GM13976 (cell line): ENCODE measurements at places on chromosomes 3 and 15.

DNA sequence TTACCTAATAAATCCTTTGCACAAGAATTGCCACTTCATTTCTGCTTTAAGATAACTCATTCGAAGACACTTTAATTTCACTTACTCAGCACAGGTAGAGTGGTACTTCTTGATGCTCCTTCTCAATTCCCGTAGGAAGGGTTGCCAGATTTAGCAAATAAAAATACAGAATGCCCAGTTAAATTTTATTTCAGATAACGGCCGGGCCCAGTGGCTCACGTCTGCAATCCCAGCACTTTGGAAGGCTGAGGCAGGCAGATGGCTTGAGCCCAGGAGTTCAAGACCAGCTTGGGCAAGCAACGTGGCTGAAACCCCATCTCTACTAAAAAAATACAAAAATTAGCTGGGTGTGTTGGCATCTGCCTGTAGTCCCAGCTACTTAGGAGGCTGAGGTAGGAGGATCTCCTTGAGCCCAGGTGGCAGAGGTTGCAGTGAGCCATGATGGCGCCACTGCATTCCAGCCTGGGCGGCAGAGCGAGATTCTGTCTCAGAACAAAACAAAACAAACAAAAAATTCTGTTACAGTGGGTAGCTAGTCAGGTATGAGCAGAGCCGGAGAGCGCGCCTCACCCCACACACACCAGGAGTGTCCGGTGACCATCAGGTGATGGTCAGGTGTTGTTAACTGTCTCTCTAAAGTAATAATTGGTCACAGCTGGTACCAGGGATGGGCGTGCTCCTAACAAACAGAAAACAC, 92.8 kb downstream of the DNAH12 start:
- DNase-seq = no peak

DNA sequence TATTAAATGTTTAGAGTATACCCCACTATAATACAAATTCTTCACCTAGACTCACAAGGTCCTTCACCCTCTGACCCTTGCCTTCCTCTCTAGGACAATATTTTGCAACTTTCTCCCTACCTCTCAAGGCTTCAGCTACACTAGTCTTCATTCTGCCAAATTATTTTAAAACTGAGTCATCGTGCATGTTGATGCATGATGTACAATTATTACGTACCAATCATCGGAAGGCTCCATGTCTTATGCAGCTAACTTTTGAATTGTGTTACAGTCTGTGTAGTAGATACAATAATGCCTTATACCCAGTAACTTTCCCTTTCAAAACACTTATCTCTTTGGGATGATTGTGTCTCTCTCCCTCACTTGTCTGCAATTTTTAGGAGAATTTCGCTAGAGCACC, 98.5 kb upstream of the ROBO2 start:
- DNase-seq = no peak

- DNase-seq = no peak
Measured at GRCh38 chr15:74108111-74108510, 22.3 kb upstream of the ISLR2 start.

DNA sequence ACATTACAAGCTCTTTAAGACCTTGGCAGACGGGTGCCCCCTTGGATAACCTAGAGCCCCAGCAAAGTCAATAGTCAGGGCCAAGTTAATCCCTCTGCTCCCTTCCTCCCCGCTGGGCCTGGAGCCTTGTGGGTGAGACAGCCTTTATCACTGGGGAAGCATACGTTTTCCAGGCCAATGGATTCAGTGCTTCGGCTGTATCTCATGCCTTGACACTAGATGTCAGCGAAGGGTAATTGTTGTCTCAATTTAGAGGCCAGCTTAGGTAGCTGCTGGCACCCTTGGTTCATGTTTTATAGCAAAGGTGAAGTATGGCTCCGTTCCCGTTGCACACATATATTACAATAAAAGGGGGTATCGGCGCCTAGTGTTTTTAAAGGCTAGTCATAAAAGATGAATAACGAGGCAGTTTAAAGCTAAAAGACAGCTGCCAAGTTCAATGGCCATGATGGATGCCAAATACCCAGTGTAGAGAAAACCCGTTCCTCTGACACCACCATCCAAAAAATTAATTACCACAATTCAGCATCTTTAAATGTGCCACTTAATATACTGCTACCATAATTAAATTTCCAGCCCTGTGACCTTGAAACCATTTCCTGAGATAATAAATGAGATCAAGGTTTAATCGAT, 52.3 kb upstream of the BNIP2 start:
- DNase-seq = no peak

- no peak for DNase-seq
Measured at GRCh38 chr3:9902372-9903237, at the start of gene IL17RE. IL17RE (plus strand) TSS chr3:9902848; CDS start chr3:9902933, 85 bp downstream.

- no peak for DNase-seq
Measured at GRCh38 chr3:54447427-54447826, 325.1 kb downstream of the CACNA2D3 start.

DNA sequence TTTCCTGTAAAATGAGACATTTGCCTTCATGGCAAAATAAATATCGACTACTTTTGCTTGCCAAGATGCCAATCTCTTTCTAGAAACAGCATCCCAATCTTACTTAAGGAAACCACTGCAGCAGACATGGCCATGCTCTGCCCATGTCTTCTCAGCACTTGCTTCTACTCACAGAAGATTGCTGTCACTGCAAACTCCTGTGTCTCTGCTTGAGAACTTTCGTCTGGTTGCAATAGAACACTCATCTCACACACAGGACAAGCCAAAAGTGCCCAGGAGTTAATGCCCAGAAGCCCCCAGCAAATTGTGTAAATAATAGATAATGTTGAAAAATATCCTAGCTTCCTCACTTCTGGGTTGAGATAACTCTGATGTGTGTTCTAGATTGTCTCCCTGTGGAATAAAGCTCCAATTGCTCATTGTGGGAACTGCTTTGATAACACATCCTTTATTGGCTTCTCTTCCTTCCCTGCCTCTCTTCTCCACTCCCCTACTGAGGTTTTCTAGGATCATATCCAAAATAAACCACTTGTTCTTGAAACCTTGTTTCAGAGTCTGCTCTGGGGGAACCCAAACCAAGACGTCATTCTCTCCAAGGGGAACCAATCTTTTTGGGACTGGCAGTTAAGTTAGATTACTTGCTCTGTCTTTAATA, 156.3 kb upstream of the STRIT1 start:
- no peak for DNase-seq

DNA sequence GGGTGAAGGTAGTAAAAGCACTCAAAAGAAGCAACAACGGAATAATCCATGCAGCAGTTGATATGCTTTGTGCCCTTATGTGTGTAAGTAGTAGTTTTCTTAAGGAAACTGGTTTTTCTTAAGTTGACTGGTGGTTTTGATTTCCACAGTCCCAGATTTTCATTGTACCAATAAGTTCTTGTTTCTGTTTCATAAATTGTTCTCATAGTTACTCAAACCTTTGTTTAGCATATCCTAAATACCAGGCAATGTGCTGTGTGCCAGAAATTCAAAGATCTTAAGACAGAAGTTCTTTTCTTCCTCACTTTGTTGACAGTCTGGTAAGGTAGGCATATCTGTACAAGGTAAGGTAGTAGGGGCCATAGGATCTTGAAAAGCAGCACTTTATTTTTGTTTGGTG, 40.0 kb downstream of the DNAJC13 start:
- no peak for DNase-seq

GRCh38 chr15:32746116-32746857, 28.5 kb downstream of the GREM1 start:
- DNase-seq = no peak

GRCh38 chr3:187765342-187765741, 20.1 kb upstream of the BCL6 start:
- DNase-seq = no peak
